ENCODE measurements at places on chromosomes 16 and 17. TPM values are rescaled to one million over a fixed set of nuclear protein-coding genes. Genes with fewer than 3 reads are reported as not detected.

The CD300LB gene
- total RNA-seq: 0.12 TPM

The HS3ST4 gene
- total RNA-seq: not detected

The CMIP gene
- total RNA-seq: 84.5 TPM

- no peak for DNase-seq
Measured at GRCh38 chr16:10647721-10648296, 46.9 kb downstream of the TEKT5 start.

DNA sequence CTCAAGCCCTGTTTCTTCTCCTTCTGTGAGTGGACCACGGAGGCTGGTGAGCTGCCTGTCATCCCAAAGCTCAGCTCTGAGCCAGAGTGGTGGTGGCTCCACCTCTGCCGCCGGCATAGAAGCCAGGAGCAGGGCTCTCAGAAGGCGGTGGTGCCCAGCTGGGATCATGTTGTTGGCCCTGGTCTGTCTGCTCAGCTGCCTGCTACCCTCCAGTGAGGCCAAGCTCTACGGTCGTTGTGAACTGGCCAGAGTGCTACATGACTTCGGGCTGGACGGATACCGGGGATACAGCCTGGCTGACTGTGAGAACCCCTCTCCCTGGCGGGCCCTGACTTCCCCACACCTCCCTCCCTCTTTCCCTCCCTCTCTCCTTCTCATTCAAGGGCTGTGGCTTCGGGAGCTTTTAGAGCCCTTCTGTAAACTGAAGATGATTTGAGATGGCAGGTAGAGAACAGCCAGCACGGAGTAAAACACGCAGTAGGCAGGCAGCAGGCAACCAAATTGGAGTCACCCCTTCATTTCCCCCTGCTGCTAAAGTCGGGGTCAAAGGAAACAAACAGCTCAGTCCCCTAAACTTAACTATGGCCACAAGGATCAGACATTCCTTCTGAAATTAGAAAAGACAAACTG, 3.9 kb downstream of the SPACA3 start:
- DNase-seq: no peak

- DNase-seq: peak; percentile 62
Measured at GRCh38 chr17:40803617-40804082, 3.9 kb upstream of the KRT28 start.

GRCh38 chr17:5203178-5203907, 11.7 kb upstream of the ZNF594 start:
- no peak for DNase-seq

DNA sequence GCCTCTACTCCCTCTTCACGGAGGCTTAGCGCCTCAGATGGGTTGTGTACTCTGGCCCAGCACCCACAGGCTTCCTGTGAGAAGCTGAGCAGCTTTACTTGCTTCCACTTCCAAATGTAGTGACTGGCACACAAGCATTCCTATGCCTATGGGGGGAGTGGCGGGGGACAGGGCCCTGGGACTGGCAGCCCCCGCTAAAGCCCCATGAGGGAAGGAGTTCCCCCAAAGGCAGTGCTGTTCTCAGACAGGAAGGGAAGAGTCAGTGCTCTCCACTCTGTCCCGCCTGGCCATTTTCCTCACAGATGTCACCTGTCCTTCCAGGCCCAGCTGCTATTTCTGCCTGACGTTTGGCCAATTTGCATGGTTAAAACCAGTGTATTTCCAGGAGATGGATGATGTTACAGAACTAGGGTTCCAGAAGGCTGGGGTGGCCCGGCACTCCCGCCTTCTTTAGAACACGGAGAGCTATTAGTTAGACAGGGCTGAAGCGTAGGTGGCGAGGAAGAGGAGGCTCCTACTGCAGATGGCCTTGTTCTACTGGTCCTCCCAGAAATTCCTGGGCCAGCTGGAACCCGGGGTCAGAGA, 83.9 kb upstream of the FBXO47 start:
- DNase-seq: no peak

DNA sequence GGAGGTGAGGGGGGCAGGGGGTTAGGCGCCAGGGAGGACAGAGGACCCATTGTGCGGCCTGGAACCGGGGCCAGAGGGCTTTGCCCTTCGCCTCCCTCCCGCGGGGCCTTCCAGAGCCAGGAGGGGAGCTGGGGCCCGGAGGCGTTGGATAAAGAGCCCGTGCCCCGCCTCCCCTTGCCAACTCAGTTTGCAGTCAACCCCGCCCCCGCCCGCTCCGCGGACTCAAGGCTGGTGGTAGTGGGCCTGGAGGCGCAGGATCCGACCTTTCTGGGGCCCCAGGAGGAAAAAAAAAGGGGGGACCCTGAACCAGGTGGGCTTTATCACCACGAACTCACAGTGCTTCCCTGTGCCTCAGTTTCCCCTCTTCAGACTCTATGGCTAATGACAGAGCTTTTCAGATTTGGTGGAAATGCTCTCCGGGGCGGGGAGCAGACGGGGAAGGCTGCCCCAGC, 2.0 kb upstream of the SPHK1 start:
- no peak for DNase-seq

- no peak for DNase-seq
Measured at GRCh38 chr16:28499854-28500253, 5.4 kb downstream of the APOBR start.

GRCh38 chr17:75561927-75562603, 25.5 kb upstream of the MYO15B start:
- DNase-seq: no peak

- no peak for DNase-seq
Measured at GRCh38 chr17:66276328-66276937, 26.0 kb upstream of the PRKCA start.

DNA sequence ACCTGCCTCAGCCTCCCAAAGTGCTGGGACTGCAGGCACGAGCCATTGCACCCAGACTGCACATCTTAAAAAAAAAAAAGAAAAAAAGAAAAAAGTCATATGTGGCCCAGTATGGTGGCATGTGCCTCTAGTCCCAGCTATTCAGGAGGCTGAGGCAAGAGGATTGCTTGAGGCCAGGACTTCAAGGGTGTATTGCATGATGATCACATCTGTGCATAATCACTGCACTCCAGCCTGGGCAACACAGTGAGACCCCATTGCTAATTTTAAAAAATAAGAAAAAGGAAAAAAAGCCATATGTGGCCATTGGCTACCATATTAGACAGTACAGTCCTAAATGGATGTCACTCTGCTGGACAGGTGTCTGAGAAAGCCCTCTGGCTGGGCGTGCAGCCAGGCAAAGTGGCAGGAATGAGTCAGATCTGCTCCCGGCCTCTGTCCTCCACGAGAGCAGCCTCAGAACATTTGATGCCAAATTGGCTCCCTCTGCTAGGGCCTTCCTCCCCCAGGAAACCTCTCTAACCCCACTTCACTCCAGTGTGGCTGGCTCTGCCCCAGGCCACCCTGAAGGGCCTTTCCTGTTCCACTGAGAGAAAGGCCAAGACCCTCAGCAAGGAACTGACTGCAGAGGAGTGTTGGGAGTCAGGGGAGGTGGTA, 14.7 kb downstream of the CA7 start:
- DNase-seq: peak; percentile 21

GRCh38 chr16:2773188-2773968, 3.7 kb downstream of the ELOB start:
- no peak for DNase-seq

DNA sequence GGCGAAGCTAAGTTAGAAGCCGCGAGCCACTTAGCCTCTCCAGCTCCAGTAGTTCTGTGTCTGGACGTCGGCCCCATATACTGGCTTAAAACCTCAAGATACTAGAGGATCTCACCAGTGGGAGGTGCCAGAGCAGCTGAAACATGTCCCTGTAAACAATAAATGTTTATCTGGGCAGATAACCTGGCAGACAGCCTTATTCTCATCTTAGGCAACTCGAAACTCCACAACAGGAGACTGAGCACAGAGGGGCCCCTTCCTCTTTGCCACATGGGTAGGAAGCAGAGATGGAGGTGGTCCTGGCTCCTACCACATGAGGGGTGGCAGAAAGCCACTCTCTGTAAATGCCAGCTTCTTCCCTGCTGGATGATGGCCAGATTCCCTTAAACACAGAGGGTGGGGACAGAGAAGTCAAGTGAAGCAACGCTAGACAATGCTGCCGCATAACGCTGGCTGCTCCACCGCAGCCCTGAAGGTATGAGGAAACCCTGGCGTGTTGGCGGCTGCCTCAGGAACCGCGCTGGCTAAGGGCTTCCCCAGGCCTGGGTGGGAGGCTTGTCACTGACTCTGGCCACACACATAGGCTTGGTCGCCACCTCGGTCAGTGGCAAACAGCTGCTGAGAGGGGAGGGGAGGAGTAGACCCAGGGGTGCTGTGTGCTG, 67.9 kb downstream of the HIC1 start:
- peak; percentile 80 for DNase-seq

DNA sequence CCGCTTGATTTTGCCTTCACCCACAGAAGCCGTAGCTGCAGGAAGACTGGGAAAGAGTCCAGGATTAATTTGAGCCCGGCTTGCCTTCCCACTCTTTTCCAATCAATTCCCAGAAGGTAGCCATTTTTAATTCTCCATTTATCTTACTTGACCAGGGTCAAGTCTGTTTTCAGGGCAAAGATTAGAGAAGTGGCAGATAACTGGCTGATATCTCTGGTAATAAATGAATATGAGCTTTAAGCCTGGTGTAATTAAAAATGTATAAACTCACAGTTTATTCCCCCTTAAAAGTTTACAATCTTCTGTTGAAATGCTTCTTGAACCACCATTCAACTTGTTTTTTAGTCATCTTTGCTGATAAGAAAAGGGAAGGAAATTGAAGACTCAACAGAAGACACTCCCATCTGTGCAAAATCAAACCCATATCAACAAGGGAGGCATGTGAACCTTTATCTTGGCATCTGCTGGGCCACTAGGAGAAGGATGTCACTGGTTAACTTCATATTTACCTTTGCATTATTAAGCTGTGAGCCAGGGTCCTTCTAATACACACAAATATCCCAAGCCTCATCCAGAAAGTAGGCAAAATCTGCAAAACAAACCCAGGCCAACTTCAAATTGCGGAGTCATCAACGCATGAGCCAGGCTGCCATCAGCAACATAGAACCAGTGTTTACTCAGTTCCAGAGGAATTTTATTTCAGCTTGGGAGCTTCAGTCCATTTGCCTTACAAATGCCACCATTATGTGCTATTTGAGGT, 314.6 kb upstream of the MAF start:
- no peak for DNase-seq

- DNase-seq: no peak
Measured at GRCh38 chr17:80422981-80423380, 8.0 kb downstream of the ENDOV start.

DNA sequence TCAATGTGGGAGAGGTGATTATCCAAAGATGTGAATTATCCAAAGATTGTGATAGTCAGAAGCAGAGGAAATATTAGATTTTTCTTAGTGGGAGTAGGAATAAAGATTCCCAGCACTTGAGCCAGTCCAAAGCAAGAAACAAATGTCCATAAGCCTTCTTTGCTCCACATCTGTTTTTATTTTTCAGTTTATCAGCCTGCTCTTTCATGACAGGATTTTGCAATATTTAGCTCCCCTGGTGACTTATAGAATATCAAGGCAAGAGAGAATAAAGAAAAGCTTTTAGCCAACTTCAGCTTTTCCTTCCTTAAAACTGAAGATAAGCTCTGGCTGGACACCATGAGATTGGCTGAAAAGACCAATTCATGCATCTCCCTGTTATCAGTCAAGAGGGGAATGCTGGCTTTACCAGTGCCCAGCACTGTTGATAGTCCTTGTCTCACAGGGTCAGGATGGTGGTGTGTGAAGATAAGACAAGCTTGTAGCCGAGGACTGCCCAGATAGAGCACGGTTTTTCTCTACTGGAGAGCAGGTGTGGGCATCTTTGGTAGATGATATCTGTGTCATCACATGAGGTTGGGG, 706.5 kb downstream of the KCNJ2 start:
- no peak for DNase-seq
